ENCODE measurements at places on chromosomes 4 and X.

- no peak for DNase-seq
These were observed 645 bp downstream of the APLN start for GRCh38 chrX:129653971-129654651.

- no peak for DNase-seq
These were observed 75.4 kb downstream of the TMEM131L start for GRCh38 chr4:153541456-153542096.

DNA sequence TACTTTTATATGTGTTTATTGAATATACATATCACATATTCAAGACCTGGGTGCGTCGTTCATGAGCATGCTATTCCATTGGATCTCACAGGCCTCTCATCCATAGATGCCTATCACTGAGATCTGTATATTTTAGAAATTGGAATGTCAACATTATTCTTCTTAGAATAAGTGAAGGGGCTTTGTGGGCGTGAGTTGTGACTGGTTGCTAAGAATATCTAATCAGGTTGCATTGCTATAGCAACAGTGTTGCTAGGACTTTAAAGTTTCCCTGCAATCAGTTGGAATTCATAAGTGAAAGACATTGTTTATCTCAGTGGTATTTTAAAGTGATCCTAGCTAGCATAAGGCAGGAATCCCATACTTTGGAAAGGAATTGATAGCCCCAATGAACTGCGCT, 36.7 kb upstream of the ANK2 start:
- no peak for DNase-seq

DNA sequence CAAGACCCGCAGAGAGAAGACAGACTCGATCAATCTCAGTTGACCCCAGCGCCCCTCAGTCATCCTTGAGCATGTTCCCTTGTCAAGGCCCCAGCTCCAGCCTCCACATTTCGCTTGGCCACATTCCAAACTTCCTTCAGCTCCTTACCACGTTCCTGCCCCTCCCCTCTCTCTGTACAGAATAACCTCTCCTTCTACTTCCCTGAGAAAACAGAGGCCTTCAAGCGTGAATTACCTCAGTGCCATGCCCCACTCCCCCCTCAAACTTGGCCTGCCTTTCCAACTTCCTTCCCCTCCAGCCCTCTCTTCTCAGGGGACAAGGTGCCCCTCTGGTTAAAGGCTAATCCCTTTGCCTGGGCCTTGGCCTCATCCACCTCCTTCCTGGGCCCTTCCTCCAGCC, 3.2 kb upstream of the RIPPLY1 start:
- DNase-seq, result no peak

DNA sequence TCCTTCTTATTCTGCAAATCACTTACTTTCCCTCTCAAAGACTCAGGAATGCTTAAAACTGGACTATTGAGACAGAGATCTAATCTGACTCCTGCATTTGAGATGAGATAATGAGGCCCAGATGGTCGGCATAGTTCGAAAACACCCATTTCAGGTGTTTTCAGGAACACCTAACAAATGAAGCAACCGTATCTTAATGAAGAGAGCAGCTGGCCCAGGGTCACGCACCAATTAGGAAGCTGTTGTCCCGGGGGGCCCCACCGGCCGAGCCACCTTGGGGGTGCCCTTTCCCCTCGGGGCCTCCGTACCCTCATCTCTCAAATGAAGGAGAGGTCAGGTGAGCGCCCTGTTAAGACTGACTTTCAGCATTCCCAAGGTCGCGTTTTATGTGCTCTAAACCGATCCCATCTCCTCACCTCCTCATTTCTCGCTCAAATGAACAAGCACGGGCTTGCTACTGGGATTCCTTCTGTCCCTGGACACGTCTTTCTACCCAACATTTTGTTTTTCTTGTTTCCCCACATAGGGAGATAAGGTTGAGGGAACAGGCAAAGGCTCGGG, 824 bp downstream of the LRPAP1 start:
- peak; percentile 25 for DNase-seq

DNA sequence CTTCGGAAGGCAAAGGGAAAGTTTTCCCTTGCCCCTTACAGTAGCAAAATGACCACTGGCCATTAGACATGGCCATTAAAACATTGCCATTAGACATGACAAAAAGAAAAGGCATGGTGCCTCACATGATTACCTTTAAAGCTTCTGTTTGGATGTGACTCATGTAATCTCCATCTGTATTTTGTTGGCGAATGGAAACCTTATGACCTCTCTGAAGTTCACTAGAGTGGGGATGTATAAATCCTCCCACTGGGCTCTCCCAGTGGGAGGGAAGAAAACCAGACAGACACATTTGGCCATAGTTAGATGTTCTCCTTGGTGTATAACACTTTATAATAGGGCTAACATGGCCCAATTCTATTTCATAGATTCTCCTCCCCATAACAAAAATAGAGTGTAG, 152.6 kb downstream of the MAGEB17 start:
- no peak for DNase-seq

DNA sequence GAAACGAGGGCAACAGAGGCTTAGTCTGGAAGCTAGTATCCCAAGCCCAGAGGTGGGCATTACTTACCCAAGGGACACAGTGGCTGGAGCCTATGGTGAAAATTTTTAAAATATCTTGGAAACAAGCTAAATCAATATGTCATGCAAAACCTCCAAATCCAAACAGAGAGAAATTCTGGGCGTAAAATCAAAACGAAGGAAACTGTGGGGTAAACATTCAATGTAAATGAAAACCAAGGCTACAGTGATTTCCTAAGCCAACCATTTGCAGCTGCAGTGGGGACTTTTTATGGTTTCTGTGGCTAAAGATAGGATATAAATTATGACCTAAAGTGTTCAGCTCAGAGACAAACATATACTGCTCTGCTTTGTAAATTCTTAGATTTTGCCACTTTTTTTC, 507.7 kb upstream of the DIAPH2 start:
- no peak for DNase-seq

DNA sequence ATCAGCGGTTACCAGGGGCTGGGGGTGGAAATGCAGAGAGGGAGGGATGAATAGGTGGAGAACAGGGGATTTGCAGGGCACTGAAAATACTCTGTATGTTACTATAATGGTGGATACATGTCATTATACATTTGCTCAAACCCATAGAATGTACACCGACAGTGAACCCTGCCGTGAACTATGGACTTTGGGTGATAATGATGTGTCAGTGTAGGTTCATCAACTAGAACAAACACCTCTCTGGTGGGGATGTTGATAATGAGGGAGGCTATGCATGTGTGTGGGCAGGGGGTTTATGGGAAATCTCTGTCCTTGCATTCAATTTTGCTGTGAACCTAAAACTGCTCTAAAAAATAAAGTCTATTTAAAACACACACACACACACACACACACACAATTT, 11.5 kb downstream of the HPSE start:
- DNase-seq, result no peak

GRCh38 chr4:140047786-140048185, 106.2 kb downstream of the MAML3 start:
- DNase-seq, result no peak

- peak; percentile 64 for DNase-seq
These were observed 56.3 kb downstream of the ZAR1 start for GRCh38 chr4:48546336-48546735.

GRCh38 chr4:36218121-36218520, 26.2 kb downstream of the ARAP2 start:
- DNase-seq, result no peak

DNA sequence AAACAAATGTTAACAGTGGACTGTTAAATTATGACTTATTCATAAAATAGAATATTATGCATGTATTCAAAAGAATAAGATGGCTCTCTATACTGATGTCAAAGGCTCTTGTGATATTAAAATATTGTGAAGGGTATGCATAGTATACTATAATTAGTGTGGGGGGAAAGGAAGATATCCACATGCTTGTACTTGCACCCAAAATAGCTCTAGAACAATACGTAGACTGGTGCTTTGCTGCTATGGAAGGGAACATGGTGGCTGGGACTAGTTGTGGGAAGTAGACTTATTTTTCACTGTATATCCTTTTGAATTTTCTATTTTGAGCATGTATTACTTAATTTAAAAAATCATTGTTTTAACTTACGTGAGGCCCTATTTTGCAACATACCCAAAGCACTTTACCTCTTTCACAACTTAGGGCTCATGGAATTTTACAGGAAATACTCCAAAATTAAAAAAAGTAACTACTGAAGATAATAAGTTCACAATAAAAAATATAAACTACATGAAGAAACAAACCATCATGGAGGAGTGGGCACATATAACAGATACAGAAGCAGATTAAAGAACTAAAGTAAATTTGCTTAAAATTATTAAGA, 7.9 kb downstream of the PGRMC2 start:
- DNase-seq, result no peak

DNA sequence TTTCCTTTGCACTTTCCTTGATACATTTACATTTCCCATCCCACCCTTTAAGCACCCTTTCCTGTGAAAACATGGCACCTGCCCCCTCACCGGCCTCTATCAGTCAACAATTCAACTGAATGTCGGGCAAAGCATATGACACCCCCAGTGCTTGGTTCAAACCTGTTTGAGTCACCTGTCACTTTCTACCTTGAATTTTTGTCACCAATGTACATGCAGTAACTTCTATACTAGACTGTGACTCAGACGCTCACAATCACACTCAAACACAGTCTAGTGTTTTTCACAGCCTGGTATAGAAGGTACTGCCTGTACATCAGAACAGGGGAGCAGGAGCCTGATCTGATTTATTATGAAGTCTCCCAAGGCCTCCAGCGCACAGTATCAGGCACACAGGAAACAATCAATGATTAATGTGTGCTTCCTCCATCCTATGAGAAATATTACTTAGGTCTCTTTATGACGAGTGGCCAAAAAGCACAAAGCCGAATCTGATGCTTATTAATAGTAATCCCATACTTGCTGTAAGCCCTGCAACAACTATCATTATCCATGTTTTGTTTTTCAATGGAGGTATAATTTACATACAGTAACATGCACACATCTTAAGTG, 49.2 kb upstream of the FAM9C start:
- no peak for DNase-seq

DNA sequence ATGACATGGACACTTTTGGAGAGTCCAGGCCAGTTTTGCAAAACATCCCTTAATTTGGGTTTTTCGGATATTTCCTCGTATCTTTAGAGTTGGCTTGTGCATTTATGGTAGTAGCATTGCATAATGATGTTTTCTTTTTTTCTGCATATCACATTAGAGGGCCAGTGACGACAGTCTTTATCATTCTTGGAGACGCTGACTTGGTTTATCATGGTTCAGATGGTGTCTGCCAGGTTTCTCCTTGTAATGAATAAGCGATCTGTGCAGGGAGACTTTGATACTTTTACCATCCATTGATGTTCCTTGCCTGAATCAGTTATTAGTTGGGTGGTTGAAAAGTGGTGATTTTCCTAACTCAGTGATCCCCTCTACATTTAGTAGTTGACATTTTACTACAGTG, 46.6 kb downstream of the KIAA0232 start:
- DNase-seq, result no peak

DNA sequence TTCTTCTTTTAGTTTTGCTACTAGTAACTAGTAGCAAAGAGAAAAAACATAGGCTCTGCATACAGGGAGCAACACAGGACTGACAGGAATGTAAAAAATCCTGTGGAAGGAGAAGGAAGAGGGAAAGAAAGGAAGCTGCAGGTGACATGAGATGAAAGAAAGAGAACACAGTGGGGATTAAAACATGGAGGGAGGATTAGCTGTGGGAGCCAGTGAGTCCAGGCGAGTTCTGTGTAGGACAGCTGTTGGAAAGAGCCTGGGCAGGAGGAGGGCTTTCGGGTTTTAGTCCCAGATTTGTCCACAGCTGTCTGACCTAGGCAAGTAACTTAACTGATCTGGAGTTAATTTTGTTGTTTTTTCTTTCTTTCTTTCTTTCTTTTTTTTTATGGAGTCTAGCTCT, 21.6 kb downstream of the CCNG2 start:
- DNase-seq, result no peak

DNA sequence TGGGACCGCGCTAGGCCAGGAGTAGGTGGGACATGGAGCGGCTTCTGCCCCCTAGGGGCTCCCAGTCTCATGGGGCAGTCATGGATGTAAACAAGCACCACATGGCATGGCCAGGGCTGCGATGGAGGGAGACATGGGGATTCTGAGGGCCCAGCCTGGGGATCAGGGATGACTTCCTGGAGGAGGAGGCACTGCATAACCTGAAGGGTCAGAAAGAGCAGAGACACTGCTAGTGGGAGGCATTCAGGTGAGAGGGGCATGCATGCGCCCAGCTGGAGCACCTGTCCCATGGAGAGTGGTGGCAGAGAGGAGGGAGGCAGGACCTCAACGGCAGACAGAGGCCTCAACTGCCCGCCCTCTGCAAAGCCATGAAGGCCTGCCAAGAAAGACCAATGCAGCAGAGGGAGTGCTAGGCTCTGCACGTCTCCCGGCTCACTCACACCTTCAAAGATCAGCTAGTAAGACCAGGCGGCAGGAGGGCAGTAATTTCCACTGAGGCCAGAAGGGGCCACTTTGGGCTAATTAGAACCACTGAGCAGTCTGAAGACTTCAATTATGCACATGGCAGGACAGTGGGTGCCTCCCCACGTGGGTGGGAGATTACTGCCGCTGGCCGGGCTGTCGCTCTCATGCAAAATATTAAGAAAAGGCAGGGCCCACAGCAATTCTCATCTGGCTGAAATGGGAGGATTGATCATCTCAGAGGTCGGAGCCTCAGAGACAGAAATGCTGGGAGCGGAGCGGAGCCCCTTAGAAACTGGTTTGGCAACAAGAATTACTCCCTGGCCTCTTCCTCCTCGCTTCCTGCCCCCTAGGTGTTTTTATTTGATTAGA, 69.6 kb downstream of the PPP2R2C start:
- DNase-seq, result no peak

GRCh38 chr4:74920704-74921103, 12.2 kb upstream of the PARM1 start:
- DNase-seq, result no peak

- DNase-seq, result no peak
These were observed 204.0 kb downstream of the MID1 start for GRCh38 chrX:10416424-10416823.

GRCh38 chr4:38939165-38939564, 71.6 kb downstream of the FAM114A1 start:
- DNase-seq, result no peak

GRCh38 chr4:128827296-128827695, 17.8 kb downstream of the JADE1 start:
- DNase-seq, result no peak

GRCh38 chrX:46125111-46125510, 420.1 kb downstream of the ZNF674 start:
- DNase-seq, result no peak

DNA sequence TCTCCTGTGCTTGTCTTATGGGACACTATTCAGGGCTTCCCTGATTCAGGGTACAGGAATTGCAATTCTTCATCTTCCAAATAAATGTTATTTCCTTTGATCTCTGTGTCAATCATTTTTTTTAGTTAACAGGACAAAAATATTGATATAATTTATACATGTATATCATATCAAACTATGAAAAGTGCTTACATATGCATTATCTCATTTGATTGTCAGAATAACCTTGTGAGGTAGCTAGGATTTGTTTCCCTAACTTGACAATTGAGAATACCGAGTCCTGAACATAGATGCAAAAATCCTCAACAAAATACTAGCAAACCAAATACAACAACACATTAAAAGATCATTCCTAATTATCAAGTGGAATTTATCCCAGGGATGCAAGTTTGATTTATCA, 11.5 kb upstream of the SERPINA7 start:
- no peak for DNase-seq

Measured in hematopoietic multipotent progenitor cell treated with erythropoietin and hydrocortisone succinate and interleukin-3 and kit ligand, for 8 days (in vitro differentiated cells).